Stimulated activated CD8-positive, alpha-beta memory T cell treated with anti-CD3 and anti-CD28 coated beads, Interleukin-7, amount 100 ng/mL, for 24 hours (primary cell): ENCODE measurements at places on chromosomes 6 and 20.

DNA sequence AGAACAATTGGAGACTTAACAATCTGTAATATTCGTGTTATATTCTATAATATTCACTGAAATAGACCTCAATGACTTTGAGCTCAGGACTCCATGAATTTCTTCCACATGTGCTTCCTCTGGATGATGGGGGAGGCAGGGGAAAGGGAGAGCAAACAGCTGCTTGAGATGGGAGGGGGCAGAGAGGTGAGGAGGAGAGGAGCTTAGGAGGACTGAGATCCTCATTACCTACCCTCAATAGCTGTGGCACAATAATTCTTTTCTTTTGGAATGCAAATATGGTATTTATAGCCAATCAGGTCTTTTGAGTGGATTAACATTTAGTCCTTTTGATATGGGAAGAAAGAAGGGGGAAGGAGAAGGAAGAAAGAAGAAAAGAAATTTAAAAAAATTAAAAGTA lies 64.1 kb upstream of the ZNF217 start:
- no peak for DNase-seq

DNA sequence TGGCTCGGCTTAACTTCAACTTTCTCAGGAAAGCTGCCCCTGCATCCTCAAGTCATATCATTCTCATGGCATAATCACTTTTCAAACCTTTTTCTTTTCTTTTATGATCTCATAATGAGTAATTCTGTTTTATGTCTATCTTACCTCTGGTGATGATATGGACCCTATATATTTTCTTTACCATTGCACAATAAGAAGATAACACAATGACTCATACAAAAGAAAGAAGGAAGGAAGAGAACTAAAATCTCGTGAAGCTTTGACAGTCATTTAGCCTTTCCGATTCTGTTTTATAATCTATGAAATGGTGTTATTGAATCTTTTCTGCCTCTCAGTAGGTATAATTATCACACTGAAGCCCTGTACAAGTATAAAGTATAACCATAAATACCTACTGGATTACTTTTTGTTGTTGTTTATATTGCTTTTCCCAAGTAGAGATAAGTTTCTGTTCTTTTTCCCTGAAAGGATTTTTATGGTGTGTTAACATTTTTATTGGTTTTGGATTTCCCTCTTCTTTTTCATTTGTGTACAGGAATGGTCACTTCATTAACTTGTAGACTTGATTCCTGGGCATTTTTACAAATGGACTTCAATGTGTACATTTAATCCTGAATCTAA lies 300.9 kb downstream of the LAMA2 start:
- DNase-seq, result no peak

DNA sequence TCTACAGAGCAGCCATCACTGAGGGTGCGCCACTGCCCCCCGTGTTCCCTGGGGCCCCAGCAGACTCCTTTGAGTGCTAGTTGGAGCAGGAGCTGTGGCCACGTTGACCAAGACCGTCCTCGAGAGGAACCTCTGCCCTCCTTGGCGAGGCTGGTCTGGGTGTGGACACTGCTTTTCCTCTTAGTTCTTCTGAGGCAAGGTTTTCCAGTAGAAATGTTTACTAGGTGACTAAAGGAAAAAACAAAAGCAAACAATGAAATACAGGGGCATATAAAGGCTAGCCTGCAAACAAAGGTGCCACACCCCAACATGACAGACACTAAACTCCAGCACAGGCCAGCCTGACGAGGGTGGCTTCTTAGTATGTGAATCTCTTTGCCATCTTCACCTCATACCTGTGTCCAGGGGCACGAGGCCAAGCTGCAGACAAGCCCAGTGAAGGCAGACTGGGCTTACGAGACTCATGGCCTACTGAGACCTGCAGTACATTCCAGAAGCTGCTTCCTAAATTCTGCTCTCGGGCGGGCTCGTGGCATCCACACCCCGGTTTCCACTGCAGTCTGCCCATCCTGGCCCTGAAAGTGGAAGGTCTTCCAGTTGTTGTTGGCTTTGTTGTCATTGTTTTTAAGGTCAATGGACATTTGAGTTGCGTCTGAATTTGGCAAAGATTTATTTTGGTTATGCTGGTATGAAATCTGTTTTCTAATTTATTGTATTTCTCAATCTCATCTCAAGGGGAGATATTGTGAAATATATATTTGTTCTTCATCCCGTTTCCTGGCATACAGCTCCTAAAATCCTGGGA lies 39.2 kb downstream of the FAM50B start:
- DNase-seq, result no peak

- no peak for DNase-seq
These were observed 160.9 kb downstream of the DTNBP1 start for GRCh38 chr6:15501826-15502445.

DNA sequence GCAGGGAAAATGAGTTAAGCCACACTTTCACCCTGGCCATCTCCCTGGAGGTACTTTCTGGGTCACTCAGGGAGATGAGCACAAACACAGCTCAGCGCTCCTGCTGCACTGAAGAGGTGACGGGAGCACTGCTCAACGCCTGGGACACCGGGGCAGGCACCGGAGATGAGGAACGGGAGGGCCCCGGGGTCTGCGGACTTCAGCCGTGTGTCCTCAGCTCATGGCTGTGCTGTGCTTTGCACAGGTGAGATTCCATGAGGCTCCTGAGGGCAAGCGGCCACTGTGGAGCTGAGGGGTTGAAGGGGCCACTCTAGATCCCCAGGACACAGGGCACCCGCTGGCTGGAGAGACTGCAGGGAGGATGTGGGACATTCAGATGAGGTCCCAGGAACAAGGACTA lies 234.2 kb upstream of the EXOC2 start:
- no peak for DNase-seq

DNA sequence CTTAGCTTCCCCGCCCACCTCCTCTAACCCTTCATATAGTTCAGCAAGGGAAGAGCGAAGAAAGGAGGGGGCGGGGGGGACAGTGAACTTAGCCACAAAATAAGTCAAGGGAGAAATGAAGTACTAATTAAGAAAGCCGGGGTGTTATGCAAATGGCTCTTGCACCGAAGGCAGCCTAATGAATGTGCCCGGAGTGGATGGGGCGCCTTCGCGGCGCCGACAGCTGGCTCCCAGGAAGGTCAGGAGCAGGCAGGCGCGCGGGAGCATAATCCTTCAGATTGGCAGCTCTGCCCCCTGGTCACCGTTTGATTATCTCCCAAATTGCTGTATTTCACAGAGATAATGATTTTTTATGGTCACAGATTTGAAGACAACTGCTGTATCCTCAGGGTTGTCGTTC lies 395.1 kb downstream of the TFAP2B start:
- no peak for DNase-seq
